ENCODE measurements at places on chromosomes 5 and 9. TPM values are rescaled to one million over a fixed set of nuclear protein-coding genes. Genes with fewer than 3 reads are reported as not detected.

The PCDHGA3 gene
- polyA plus RNA-seq, result 1.2 TPM

The SLCO4C1 gene
- 1.9 TPM for polyA plus RNA-seq

The PCDHA8 gene
- 0.11 TPM for polyA plus RNA-seq

DNA sequence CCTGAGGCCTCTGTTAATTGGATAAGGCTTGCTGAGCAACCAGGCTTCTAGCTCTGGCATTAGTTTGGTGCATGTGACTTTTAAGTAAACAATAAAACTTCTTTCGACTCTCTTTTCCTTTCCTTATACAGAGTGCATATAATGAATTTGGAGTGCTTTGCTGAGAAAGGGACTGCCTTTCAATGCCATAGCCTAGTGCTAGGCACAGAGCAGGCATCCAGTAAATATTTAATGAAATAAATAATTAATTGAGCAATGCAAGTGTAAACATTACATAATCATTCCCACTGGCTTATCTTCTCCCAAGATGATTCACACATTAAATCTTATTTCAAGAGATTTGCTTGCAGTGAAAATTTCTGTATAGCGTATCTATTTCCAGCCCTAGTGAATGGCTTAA, 74.1 kb downstream of the NMUR2 start:
- no peak for DNase-seq

The PFN3 gene
- not detected for polyA plus RNA-seq

The GDA gene
- polyA plus RNA-seq, result 0.16 TPM

Measured in muscle of back (tissue), 13 donors.